ENCODE measurements at places on chromosomes 5 and 9. TPM values are rescaled to one million over a fixed set of nuclear protein-coding genes. Genes with fewer than 3 reads are reported as not detected.

DNA sequence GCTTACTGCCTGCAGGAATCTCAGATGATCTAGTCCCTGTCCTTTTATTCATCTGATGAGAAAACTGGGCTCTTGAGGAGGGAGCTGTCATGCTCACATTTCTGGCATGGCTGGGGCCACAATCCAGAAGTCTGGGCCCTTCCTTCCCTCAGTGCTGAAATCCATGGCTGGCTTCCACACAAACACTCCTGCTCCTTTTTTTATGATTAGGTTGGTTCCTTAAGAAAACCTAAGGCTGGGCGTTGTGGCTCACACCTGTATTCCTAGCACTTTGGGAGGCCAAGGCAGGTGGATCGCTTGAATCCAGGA lies 1.3 kb downstream of the ACER2 start:
- no peak for DNase-seq

DNA sequence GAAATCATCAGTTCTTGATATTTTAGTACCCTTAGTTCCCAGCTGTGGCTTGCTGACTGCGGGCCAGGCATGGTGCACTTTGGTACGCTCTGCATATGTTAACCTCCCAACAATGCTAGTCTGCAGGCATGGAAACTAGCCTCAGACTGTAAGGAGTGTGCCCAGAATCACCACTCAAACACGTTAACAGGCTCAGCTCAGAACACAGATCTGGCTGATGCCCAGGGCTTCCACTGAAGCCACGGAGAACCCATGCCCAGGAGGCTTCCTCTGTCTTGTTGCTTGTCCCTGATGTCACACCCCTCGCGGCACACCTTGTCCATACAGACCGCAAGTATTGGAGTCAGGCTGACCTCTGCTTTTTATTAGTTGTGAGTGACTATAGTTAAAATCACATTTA lies 187.2 kb upstream of the OTULINL start:
- no peak for DNase-seq

- DNase-seq: no peak
These were observed 24.6 kb downstream of the EDIL3 start for GRCh38 chr5:84360056-84360455.

DNA sequence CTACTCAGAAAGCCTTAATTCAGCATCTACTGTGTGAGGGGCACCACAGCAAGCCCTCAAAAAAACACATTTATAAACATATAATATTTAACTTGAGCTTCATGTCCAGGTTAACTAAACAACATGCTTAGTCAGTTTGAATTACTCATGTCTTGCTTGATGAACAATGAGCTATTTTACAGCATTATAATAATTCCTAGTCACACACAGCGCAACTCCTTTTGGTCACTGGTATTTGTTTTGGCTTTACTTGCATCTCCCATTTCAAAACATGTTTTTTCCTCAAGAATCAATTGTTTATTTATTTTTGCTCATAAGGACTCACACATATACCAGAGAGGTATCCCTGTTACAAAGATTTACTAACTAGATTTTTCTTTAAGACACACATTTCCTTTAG lies 616.7 kb upstream of the DAB2 start:
- DNase-seq: no peak

DNA sequence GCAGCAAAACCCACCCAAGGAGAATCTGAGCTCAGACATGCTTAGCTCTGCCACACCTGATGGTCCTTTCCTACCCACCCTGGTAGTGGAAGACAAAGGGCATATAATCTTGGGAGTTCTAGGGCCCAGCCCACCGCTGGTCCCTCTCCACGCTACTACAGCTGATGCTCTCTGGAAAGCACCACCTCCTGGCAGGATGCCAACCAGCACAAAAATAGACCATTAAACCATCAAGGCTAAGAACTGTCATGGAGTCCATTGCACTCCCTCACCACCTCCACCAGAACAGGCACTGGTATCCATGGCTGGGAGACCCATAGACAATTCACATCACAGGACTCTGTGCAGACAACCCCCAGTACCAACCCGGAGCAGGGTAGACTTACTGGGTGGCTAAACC lies 111.0 kb upstream of the IL7R start:
- no peak for DNase-seq

DNA sequence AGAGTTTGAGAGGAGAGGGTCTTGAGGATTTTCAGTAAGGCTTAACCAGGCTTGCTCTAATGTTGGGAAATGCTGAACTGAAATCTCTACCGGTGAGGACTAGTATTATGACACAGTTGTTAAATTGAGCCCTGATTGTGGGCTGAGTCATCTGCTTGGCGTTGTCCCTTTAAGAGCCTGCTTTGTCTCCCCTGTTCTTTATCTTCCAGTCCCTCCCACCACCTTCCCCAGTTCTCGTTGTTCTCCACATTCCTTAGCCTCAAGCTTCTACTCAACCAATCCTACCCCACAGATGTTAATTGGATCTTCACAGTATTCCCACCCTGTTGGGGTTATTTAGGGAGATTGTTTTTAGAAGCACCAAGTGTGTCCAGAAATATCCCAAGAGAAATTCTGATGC lies 57.6 kb downstream of the ANKRD55 start:
- no peak for DNase-seq

- peak; percentile 45 for DNase-seq
These were observed 36.0 kb upstream of the BARHL1 start for GRCh38 chr9:132546148-132547051.

- DNase-seq: no peak
These were observed 71.7 kb downstream of the GLIS3 start for GRCh38 chr9:4228142-4228541.

GRCh38 chr5:36502608-36503007 lies 103.8 kb upstream of the SLC1A3 start:
- DNase-seq: no peak

DNA sequence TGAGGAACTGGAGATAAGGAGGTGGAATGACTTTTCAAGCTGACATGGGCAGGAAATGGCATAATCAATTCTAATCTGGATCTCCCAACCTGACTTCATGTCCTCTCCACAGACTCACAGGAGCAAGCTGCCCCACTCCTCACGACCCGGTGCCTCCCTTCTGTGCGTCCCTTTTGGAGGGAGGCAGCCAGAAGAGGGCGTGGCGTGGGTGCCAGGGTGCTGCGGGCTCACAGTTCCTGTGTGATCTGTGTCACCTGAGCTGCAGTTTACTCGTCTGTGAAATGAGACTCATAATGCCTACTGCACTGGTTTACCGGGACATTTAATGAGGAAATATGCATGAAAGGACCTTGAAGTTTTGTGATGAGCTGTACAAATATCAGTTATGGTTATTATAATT lies 207.4 kb downstream of the DAB2IP start:
- DNase-seq: no peak

DNA sequence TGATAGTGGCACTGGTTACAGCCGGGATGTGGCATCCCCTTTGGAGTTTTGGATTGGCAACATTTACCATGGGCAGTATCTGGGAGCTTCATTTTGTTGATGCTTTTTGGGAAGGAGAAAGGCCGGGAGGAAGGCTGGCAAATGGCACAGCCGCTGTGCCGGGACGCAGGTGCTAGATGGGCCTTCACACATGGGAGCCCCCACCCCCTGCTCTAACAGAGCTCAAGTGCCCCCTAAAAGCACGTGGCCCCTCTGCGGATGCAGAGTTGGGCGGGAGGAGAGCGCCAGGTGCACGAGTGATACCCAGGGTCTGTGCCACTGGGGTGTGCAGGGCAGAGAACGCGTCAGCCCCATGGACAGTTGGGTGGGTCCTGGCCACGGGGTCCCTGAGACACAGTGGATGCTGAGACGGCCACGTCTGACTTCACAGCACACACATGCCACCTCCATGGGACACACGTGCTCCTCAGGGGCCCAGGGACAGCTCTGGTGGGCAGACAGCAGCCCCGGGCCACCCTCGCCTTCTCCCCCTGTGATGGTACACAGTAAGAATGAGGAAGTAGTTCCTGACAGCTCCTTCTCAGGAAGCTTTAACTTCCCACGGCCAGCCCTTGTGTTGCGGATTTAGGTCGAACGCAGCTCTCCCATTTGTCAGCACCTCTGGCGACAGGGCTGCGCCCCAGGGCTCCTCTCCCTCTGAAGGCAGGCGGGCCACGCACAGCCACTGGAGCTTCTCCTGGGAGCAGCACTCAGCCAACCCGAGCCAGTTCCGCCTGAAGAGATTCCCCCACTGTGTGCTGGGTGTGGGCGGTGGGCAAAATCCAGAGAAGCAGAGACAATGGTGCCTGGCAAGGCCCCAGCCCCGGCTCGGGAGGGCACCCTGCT lies 10.8 kb downstream of the SLC9A3 start:
- no peak for DNase-seq

DNA sequence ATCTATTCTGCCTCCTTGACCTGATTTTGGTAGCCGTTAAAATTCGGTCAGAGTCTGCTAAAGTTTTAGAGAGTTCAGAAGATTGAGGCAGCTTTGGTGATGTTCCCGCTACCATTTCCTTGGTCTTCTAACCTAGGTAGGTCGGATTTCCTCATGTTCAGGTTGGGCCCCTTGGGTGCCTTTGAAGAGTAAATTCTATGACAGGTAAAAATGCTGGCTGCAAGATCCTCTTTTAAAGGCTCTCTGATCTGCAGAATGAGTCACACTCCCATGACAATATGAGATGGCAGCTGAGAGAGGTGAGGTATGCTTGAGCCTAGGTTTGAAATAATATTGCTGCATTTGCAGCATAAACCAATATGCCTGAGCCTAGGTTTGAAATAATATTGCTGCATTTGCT lies 198.9 kb downstream of the TSSK1B start:
- DNase-seq: no peak

DNA sequence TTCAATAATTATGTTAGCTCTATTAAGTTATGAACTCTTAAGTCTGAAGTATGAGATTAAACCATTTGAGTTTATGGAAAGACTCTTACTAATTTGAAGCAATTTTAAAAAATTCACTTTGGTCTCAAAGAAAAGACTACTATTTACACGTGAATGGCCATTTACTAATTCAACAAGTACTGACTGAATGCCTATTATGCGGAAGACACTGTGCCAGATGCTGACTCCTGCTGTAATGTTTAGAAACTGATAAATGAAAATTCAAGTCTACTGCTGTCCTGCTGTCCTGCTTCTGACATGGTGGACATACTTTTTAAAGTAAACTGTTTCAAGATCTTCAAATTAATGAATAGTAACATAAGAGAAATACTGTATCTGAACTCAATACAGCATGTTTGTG lies 116.2 kb downstream of the MPDZ start:
- no peak for DNase-seq

DNA sequence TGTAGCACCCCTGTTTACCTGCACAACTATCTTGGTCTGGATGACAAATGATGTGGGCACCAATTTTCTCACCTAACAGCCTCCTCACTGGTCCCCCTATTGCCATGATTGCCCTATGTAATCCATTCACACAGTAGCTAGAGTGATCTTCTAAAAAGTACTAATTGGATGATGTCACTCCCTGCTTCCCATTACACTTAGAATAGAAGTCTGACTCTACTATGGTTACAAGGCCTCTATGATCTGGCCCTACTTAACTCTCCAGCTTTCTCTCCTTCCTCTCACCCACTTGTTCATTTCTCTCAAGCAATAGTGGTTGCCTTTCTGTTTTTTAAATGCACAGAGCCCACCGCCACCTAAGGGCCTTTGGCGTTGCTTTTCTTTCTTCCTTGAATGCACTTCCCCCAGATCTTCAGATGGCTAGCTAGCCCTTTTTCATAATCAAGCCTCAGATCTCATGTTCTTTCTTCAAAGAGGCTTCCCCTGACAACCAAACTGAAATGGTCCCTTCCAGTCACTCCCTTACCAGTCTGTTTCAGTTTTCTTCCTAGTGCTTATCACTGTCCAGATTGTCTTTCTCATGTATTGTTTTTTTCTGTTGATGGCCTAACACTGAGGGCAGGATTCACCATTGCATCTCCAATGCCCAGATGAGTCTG lies 8.7 kb downstream of the IGIP start:
- no peak for DNase-seq

DNA sequence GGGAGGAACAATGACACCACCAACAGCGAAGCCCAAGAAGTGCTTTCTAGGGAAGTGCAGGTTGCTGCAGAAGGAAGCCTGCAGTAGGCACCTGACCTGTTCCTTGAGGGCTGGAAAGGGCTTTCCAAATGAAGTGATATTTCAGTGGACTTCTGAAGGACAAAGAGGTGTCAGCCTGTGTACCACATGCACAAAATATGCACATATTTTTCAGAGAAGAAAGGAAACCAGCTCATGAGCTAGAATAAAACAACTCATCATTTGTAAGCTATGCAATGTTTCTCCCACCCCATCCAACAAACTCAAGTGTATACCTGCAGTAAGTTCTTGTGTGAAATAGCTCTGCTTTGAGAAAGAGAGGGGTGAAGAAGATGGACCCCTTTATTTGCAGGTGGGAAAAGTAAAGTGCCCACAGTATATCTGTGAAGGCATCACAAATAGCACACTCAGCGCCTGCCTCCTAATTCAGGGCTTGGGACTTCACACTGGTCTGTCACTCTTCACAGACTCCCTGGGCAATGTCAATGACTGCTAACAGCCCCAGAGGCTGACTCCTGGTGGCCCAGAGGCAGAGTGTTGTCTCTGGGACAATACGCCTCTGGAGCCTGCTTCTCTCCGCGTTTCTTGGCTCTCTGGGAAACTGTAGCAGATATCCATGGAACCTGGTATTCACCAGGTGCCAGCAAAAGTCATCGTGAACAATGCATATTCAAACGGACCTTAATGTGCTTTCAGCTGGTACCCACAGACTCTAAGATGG lies 198.1 kb upstream of the EFNA5 start:
- DNase-seq: no peak

GRCh38 chr9:90285946-90286345 lies 356.7 kb downstream of the DIRAS2 start:
- DNase-seq: no peak

Gene ANKRD34B
- 0.17 TPM for total RNA-seq

Gene PCDHA1
- not detected for total RNA-seq

Gene SLC6A3
- not detected for total RNA-seq

Gene ARHGEF37
- total RNA-seq: 2.4 TPM

Gene TBCA
- 243 TPM for total RNA-seq

Gene GMCL2
- not detected for total RNA-seq

Gene CDH12
- total RNA-seq: 2.8 TPM

Gene FOXD1
- 0.19 TPM for total RNA-seq

Gene TUSC1
- 0.53 TPM for total RNA-seq

Gene C9orf153
- 0.69 TPM for total RNA-seq

Gene OTP
- total RNA-seq: not detected

Gene C9orf50
- 0.27 TPM for total RNA-seq

Gene CD74
- 41.3 TPM for total RNA-seq

Gene SLC34A1
- total RNA-seq: not detected

Data from progenitor cell of endocrine pancreas (in vitro differentiated cells).